Fibroblast of the aortic adventitia (primary cell): ENCODE measurements at places on chromosomes 4 and X. TPM values are rescaled to one million over a fixed set of nuclear protein-coding genes. Genes with fewer than 3 reads are reported as not detected.
A peak's percentile ranks its signal among the peaks of the same experiment; 100 is the strongest.

Gene ARR3
- not detected in 2 replicates for total RNA-seq

Gene PCDH19
- 0.09 TPM in 1 of 2 replicates, not detected in the other for total RNA-seq

Gene KDM5C
- total RNA-seq: 51.7 and 76.4 TPM in 2 replicates

Gene ARSD
- 6.5 and 12.0 TPM in 2 replicates for total RNA-seq

Gene NIPAL1
- total RNA-seq: 0.08 and 0.90 TPM in 2 replicates

Gene JADE3
- 3.9 and 5.9 TPM in 2 replicates for total RNA-seq

Gene ATP8A1
- total RNA-seq: 7.5 TPM in 2 replicates

Gene RAB33A
- total RNA-seq: 3.0 TPM in 1 of 2 replicates, not detected in the other

Gene LDB2
- 46.6 and 85.9 TPM in 2 replicates for total RNA-seq

Gene EDA2R
- 9.2 and 28.1 TPM in 2 replicates for total RNA-seq

Gene MAGEA4
- not detected in 2 replicates for total RNA-seq

Gene RBM47
- 0.72 and 8.3 TPM in 2 replicates for total RNA-seq

Gene CTAG1A
- total RNA-seq: not detected in 2 replicates

DNA sequence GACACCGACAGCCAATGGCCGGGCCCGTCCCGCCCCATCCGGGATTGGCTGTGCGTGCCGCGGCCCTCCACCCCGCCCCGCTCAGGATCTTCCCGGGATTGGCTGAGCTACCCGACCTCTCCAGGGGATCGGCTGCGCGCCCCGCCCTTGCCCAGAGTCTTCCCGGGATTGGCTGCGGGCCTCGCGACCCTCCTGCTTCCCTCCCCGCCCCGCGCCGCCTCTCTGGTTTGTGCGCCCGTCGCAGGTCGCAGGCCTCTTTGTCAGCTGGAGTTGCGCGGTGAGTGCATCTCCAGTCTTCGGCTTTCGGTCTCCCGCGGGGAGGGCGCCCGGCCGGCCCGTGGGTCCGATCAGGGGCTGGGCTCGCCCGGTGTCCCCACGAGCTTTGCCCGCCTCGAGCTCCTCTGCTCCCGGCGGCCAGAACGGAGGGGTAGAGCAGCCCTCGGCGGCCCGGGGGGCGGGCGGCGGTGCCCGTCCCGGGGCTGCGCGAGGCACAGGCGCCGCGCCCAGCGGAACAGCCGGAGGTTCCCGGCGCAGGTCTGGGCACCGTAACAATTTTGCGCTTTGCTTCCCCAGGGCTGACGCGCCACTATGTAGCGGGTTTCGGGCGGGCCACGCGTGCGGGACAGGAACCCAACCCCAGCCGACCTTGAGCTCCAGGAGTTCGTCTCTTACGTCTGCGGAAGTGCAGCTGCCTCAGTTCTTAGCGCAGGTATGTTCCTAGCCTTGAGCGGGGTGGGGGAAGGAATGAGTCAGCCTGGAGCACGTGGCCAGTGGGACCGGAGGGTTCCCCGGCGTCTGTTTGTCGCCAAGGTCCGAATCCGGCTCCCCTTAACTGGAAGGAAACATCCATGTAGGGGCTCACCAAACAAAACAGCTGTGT is 38.7 kb downstream of the ERVMER34-1 start:
- peak; percentile 90 for DNase-seq

DNA sequence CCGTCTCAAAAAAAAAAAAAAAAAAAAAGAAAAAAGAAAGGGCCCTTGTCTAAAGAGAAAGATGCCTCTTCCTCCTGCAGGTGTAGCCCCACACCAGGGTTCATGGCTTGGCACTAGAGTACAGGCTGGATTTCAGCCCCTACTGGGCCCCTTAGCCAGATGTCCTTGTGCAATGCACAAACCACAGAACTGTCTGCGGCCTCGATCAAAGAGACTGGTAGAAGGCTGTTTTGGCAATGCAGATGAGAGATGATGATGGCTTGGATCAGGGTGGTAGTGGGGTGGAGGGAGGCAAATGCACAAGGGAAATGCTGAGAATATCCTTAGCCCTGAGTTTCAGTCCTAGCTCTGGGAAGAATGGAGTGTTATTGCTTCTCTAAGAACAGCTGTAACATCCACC is 26.5 kb upstream of the TSR2 start:
- no peak for DNase-seq

DNA sequence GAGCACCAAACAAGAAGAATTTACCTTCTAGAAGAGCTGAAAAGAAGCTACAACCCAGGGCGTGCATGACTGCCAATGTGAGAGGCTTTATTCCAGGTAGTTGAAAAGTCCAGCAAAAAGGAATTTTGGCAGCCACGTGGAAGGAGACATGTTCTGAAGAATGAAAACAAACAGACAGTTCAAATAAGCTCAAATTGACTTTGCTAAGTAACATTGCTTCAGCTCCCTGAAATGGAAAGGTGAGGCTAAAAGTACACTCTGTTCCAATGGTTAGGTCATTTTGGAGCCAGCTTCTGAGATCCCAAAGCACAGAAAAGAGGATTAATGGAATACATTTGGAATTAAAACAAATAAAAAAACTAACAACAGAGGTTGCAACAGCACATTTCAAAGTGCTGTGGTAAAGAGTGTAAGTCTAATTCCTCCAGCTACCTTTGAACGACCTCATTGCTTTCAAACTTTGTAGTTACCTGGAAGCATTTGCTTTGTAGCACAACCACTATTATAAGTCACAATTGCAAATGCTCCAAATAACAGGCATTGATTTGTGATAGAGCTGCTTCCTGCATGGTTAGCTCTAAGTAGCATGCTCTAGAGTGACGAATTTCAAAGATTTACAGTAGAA is 405.3 kb upstream of the EDA2R start:
- no peak for DNase-seq

DNA sequence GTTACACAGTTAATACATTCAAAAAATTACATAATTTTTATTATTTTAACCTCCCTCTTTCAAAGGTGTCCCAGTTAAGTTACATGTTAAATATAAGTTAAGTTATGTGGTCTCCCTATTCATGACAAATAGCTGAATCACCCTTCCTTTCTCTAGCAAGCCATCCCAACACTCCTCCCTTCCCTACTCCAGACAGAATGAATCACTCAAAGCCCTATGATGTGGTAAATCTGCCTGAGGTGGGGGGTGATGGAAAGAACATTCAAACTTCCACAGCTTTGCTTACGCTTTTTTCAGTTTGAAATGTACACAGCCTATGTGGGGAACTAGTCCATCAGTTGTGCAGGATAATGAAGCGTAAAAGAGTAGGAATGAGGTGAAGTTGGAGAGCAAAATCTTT is 90.2 kb downstream of the CXCL13 start:
- DNase-seq: peak; percentile 91

DNA sequence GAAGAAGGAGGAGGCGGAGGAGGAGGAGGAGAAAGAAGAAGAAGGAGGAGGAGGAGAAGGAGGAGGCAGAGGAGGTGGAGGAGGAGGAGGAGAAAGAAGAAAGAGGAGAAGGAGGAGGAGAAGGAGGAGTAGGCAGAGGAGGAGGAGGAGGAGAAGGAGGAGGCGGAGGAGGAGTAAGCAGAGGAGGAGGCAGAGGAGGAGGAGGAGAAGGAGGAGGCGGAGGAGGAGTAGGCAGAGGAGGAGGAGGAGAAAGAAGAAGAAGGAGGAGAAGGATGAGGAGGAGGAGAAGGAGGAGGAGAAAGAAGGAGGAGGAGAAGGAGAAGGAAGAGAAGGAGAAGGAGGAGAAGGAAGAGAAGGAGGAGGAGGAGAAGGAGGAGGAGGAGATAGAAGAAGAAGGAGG is 19.9 kb downstream of the MRFAP1 start:
- DNase-seq: no peak

DNA sequence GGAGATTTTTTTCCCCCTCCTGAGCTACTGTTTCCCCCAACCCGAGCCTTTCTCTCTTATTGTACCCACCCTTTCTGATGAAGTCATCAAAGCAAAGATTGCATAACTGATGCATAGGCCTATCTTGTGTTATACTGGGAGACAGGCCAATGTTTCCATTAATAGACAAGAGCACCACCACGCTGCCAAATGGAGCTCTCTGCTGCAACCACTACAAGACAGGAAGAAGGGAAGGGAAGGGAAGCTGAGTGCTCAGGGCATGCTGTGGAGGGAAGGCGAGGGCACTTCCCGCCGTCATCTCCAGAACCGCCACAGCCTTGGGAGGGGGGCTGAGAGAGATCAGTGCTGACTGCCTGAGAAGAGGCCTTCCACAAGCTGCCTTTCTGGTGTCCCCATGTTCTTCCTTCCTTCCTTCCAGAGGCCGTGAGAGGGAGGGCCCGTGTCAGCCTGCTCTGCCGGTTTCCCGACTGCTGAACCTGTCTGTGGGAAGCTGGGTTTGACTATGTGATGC is 75.0 kb downstream of the MGST2 start:
- DNase-seq: peak; percentile 96

DNA sequence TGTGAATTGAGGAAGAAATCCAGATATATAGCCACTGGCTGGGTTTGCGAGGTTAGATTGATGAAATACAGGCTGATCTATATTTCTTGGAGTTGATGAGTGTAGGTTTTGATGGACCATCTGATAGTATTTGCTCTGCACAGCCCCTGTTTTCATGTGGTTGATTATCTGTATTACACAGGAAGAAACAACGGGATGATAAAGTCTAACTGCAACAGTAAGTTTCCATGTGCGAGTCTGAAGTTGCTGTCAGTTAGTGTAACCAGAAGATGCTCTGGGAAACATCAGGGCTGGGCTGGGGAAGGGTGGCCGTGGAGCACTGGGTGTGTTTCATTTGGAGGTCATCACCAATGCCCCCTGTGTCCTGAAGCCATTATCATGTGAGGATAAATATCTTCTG is 148.4 kb upstream of the SFRP2 start:
- DNase-seq: no peak

DNA sequence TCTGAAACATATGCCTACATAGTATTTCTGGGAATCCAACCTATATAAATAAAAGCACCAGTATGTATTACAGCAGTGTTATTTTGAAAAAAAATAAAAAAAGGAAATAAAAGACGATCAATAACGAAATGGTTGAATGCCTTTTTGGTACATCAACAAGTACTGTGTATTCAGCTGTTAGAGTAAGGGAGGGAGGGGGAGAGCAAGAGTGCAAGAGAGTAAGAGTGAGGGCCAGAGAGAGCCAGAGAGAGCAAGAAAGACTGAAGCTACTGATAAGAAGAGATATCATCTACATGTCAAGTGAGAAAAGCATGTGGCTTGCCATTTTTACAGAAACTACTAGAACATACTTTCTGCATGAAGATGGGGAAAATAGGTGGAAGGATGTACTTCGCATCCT is 1.8 kb downstream of the SPIN4 start:
- peak; percentile 2 for DNase-seq

- no peak for DNase-seq
These were observed 3.0 kb downstream of the RASSF6 start for GRCh38 chr4:73617256-73617655.

DNA sequence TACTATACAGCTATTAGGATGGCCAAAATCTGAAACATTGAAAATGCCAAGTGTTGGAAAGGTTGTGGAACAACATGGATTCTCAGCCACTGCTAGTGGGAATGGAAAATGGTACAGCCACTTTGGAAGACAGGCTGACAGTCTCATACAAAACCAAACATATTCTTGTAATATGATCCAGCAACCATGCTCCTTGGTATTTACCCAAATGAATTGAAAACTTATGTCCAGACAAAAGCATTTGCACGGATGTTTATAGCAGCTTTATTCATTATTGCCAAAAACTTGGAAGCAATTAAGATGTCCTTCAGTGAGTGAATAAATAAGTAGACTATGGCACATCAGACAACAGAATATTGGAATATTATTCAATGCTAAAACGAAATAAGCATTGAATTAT is 105.8 kb upstream of the DCLK2 start:
- no peak for DNase-seq

DNA sequence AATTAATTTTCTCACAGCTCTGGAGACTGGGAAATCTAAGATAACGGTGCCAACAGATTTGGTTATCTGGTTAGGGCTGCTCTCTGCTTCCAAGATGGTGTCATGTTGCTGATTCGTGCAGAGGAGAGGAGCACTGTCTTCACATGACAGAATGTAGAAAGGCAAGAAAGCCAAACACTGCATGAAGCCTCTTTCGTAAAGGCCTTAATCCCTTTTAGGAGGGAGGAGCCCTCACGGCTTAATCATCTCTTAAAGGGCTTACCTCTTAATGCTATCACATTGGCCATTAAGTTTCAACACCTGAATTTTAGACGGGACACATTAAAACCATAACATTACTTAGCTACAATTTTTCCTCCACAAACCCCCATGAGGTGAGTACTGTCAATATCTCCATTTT is 174.1 kb downstream of the COX18 start:
- peak; percentile 22 for DNase-seq

DNA sequence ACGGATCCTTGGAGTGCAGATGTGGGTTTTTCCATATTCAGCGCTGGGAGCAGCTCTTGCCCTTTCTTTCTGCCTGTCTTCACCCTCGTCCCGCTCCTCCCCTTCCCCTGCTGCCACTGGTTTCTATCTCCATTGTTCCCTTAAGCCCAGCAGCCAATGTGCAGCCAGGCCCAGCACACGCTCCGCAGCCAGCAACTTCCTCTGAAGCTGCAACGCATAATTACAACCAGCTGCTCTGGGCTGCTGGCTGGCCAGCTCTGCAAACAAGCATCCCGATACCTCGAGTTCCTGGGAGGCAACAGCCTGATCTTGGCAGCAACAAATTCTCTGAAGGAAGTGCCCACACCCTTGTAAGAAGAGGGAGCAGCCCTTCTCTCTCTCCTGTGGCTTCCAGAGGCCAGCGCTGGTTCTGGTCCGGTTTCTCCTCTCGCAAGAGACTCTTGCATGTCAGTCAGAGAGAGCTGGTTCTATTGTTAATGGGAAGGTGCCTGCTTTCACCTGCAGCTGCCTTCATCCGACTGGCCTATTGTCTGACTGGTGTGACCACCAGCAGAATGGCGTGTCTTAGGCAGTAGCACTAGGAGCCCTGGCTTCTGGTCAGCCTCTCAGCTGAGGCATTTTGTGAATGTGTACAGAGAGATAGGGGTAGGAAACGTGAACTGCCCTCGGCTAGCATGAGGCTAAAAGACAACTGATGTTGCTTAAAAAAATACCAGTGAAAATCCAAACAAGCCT is 83.8 kb upstream of the MAML3 start:
- DNase-seq: peak; percentile 99

DNA sequence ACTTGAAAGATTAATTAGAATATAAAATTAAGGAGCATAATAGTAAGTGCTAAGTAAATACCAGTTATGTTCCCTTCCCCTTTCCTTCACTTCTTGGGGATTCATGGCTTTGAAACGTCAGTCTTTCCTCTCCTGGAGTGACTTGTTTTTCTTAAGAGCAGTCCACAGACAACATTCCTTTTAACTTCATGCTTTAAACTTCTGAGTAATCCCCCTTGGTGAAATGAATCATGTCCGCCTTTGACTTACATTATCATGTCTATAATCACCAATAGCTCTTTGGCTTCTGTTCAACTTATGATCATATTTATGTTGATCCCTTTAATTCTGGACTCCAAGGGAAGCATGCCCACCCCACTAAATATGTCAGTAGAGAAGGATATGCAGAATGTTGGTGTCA is 1012.1 kb upstream of the SLIT2 start:
- no peak for DNase-seq

- no peak for DNase-seq
These were observed 79.4 kb downstream of the ITM2A start for GRCh38 chrX:79287724-79288123.

GRCh38 chrX:140971099-140971795 is 31.1 kb upstream of the SPANXB1 start:
- no peak for DNase-seq

- DNase-seq: no peak
These were observed 56.7 kb downstream of the CLDN34 start for GRCh38 chrX:10023821-10024220.
